Smooth muscle cell of trachea (primary cell): ENCODE measurements at places on chromosomes 2 and 18. TPM values are rescaled to one million over a fixed set of nuclear protein-coding genes. Genes with fewer than 3 reads are reported as not detected.

Gene MAP3K19
- total RNA-seq = not detected in 2 replicates

Gene RESP18
- total RNA-seq = not detected in 2 replicates

Gene TNP1
- total RNA-seq = not detected in 2 replicates

Gene LIMS4
- 1.2 and 3.6 TPM in 2 replicates for total RNA-seq

Gene ASPRV1
- 0.15 and 0.33 TPM in 2 replicates for total RNA-seq

Gene CACNB4
- 0.73 and 1.2 TPM in 2 replicates for total RNA-seq

Gene ACVR1C
- 0.44 and 0.50 TPM in 2 replicates for total RNA-seq

Gene GPR45
- not detected in 2 replicates for total RNA-seq

Gene SLC16A14
- total RNA-seq = 2.0 and 2.6 TPM in 2 replicates

Gene C2orf80
- total RNA-seq = not detected in 2 replicates
